GM20000 (cell line): ENCODE measurements at places on chromosomes 5 and 9.

DNA sequence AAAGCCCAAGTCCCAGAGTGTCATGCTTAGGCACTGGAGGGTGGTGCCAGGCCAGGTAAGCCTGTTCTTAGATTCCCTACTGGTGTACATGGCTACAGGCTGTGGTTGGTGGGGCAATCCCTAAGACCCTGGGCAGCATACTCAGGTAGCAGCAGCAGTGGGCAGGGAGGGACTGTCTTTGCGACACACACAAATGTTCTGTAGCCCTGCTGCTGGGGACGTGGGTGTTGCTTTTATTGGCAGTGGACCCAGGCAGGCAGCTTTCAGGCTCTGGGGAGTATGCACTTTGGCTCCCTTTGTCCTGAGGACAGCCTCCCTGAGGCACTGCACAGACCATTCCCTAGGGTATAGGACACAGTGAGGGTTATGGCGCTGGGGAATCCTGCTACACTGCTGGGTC lies 137.1 kb upstream of the ADAMTS19 start:
- DNase-seq: no peak

- DNase-seq: no peak
Observed at GRCh38 chr9:128921881-128922763, 1.3 kb downstream of the PHYHD1 start.

GRCh38 chr5:18872978-18873377 lies 1115.0 kb downstream of the CDH18 start:
- no peak for DNase-seq

DNA sequence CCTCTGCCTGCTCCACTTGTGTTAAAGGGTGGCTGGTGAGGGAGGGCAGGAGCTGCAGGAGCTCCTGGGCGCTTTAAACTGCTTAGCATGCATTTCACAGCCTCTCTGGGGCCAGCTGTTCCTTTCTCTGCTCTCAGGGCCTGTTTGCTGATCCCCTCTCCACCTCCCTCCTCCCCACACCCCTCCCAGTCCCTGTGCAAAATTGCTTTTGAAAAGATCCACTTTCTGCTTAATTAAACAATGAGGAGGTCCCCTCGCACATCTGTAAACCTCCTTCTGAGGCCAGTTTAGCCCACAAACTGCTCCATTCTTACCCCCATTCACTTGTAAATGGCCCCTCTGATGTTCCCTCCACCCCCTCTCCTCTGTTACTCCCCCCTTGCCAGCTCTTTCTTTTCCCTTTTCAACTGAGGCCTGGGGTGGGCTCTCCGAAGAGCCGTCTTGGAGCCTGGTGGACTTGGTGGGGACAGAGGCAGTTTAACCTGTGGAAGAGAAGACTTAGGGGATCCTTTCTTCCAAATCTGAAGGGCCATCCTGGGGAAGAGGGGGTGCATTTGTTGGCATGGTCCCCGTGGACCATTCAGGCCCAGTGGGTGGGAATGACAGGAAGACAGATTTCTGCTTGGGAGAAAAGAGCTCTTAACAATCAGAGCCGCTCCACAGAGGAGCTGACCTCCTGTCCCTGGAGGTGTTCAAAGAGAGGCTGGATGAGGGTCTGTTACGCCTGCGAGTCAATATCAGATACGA lies 12.0 kb downstream of the URM1 start:
- DNase-seq: no peak

DNA sequence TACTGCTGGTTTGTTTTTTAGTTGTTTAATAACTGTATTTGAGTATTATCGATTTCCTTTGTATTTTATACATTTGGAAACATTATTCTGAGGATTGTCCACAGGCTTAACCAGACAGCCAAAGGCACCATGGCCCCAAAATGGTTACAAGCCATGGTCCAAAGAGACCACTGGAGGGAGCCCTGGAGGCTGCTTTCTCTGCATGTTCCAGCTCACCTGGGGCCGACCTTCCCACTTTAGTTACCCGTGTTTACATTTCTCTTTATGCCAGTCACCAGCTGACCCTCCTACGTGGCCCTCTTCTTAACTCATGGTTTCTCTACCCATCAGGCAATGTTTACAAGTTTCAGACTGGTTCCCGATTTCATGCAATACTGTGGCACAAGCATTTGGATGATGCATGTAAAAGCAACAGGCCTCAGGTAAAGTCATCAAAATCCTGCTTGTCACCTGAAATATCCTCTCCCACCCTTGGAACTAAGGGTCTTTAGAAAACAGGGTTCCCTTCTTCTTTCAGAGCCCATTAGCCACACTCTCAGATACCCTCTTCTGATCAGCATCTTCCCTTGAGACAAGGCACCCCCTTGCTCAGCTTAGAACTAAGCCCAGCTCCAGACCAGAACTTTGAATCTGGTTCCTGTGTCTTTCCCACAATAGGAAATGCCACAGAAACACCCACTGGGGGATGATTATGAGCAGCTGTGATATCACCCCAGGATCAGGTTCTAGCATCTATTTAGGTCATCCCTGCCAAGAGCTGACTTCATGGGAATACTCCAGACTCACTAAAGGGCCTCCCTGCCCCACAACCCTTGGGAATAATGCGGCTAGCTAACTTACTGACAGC lies 49.9 kb upstream of the GARNL3 start:
- peak; percentile 77 for DNase-seq

- DNase-seq: no peak
Observed at GRCh38 chr9:88997646-88998045, 6.4 kb downstream of the S1PR3 start.

GRCh38 chr5:16427587-16427986 lies 38.0 kb downstream of the ZNF622 start:
- DNase-seq: no peak

GRCh38 chr9:36127652-36128244 lies 8.8 kb upstream of the GLIPR2 start:
- DNase-seq: no peak
